Naive thymus-derived CD8-positive, alpha-beta T cell (primary cell): ENCODE measurements at places on chromosomes 6 and 20. TPM values are rescaled to one million over a fixed set of nuclear protein-coding genes. Genes with fewer than 3 reads are reported as not detected.
A peak's percentile ranks its signal among the peaks of the same experiment; 100 is the strongest.

Gene ADGRB3
- total RNA-seq = not detected

DNA sequence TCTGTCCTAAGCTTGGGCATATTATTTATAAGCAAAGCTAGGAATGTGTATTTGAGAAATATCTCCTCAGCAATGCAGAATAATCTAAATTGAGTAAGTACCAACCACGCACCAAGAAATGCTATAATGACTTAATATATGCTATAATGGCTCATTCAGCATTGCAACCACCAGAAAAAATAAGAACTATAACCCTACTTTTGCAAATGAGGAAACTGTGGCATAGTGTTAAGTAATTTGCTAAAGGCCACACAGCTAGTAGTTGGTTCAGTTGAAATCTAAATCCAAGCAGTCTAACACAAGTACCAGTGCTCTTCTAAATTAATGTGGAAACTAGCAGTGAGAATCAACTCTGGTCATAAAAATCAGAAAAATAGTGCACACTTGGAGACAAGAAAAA lies 35.7 kb downstream of the HBS1L start:
- DNase-seq = no peak

DNA sequence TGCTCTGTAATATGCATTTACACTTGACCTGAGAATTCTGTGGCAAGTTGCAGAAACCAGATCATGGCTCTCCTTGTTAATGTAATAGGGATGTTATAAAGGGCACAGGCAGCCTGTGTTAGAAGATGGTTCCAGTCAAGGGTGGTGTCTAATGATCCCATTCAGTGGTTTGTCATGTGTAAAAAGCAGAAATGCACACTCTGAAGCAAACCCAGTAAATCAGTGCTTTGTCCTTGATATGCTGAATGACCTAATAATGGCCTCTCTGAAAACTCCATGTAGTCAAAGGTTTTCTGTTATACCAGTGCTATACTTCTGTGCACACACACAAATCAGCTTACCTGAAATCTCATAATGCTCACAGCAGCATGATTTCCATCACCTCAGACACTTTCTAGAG lies 66.2 kb downstream of the SOBP start:
- no peak for DNase-seq

Gene RIPPLY2
- total RNA-seq = not detected

- DNase-seq = no peak
These were observed 1.9 kb downstream of the DHX16 start for GRCh38 chr6:30670760-30671527.

DNA sequence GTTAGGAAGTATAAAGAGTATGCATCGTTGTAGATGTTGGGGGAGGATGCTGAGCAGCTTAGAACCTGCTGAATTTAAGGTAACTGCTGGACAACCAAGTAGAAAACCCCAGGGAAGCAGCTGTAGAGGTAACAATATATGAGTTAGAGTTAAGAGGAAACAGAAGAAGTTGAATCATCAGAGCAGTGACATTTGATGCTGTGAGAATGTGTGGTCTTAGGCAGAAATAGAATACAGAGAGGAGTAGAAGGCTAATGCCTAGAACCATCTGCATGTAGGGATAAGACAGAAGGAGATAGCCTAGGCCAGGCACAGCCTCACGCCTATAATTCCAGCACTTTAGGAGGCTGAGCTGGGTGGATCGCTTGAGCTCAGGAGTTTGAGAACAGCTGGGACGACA lies 22.6 kb upstream of the DYNLRB1 start:
- no peak for DNase-seq

- no peak for DNase-seq
These were observed 32.2 kb downstream of the PRPH2 start for GRCh38 chr6:42690151-42690702.

DNA sequence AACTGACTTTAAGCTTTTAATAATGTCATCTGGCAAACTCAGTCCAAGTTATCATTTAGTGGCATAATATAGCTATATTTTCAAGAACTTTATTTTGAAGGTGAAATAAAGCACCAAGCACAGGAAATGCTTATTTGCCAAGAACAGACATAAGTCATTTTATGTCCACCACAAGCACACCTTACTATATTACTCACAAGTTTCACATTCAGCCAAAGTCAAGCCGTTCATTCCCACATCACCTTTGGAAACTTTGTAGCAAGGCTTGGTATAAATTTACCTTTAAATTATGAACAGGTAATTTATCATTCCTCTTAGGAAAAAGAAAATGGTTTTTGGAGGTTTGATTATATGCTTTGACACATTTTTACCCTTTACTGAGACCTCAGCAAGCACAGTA lies 236.8 kb upstream of the FKBP1C start:
- no peak for DNase-seq

GRCh38 chr6:163585932-163586437 lies 171.5 kb downstream of the QKI start:
- DNase-seq = no peak

DNA sequence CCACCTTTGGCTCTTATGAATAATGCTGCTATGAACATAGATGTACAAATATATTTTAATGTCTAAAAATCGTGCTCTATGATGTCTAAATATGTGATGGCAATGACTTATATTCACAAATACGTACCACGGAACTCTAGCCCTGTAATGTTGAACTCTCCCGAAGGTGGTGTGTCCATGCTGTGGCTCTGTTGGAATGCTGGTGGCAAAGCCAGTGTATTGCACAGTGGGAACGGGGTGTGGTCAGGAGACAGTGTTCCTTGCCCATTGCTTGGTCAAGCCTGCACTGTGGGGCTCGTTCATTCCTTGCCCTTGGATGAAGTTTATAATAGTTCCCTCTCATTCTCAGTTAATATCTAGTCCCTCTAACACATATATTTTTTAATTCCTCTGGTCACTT lies 109.6 kb downstream of the MTHFD1L start:
- no peak for DNase-seq

DNA sequence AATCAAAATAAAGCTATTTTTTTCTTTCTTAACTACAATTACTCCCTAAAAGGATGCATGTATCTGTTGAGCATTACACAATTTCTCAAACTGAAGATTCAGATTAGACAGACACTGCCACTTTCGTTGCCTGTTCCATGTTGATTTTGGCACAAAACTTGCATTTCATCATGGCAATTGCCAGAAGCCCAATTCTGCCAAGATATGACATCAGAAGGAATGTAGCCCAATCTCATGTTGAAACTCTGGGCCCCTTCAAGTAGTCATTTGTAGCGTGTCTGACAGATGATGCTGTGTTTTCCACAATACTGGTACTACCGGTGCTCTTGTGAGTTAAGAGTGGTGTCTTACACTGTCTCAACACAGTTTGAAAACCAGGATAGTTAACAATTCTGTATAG lies 705.4 kb downstream of the PTPRT start:
- DNase-seq = no peak

DNA sequence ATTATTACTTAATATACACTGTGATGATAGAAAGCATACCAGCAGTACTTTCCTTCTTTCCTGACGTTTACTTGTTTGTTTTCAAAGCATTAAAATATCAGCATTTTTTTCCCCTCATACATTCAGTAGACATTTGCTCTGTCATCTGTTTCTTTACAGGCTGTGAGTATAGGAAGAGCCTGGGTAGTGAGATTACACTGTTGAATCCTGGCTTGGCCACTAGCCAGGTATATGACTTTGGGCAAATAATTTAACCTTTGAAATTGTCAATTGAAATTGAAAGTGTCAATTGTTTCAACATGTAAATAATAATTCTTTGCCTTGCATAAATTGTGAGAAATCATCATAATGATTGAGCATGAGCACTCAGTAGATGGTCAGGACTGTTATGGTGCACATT lies 336.2 kb downstream of the CDKAL1 start:
- no peak for DNase-seq

GRCh38 chr6:10355115-10355702 lies 59.7 kb downstream of the TFAP2A start:
- no peak for DNase-seq

- no peak for DNase-seq
These were observed 105.0 kb upstream of the BEND6 start for GRCh38 chr6:56849896-56850295.

DNA sequence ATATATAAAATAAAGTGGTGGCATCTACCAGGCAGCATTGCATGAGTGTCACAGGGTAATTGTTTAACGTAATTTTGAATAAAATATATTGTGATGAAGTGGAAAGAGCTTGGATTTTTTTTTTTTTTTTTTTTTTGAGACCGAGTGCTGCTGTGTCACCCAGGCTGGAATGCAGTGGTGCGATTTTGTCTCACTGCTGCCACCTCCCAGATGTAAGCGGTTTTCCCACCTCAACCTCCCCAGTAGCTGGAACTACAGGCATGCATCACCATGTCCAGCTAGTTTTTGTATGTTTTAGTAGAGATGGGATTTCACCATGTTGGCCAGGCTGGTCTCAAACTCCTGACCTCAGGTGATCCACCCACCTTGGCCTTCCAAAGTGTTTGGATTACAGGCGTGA lies 81.1 kb upstream of the SMIM8 start:
- DNase-seq = no peak

- no peak for DNase-seq
These were observed 17.2 kb upstream of the SH3BGRL2 start for GRCh38 chr6:79613912-79614311.

DNA sequence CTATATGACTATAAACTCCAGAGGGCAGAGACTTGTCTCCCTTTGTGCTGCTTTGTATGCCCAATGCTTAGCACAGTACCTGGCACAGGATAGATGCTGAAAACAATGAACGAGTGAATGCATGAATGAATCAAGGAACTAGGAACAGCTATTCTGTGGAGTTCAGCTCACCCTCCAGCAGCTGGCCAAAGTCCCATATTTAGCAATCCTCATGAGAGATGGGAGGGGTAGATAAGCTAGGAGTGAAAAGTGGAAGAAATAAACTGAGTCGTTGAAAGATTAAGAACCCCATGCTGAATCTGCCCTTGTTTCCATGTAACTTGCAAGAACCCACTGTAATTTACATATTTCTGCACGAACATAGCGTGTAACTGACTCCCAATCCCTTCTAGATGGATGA lies 106.5 kb downstream of the MAFB start:
- DNase-seq = no peak

Gene METTL24
- total RNA-seq = 1.2 TPM

DNA sequence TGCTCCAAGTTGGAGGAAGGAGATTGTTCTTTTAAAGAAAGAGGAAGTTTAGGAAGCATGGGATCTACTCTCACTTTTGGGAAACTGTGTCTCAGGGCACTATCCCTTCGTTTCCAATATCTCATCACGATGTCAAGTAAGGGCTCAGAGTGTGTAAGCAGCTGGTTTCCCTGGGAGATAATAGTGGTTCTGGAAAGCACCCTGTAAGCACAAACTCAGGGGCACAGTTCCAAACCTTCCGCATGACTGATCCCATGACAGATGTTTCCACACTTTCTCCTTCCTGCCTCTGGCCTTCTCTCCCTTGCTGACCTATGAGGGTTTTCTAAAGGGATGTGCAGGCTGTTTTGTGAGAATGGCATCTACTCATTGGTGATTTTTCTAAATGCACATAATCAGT lies 33.9 kb downstream of the ADTRP start:
- no peak for DNase-seq

DNA sequence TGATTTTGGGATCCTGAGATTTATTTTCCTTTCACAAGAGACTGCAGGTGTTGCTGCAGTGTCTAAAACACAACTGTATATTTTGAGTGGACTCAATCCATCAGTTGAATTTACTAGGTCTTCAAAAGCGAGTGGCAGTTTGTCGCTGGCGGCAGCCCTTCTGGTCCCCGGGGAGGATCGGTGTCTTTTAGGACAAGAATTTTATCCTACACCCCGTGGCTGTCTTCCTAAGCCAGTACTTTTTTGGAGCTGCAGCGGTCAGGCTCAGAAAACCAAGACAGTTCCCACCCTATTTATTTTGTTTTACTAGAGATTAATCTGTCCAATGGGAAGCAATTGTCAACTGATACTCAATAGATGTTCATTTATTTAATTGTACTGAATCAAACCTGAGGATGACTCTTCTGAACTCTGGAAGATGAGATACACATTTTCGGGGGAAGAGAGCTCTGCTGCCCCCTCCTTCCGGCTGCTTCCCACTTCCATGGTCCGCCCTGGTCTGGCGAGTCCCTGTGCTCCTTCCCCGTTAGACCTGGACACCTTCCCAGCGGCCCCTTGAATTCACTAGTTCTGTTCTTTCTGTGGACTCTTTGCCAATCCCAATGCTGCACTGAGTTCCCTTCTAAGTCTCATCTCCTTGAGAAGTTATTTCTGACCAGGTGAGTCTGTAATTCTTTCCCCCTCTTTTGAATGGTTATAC lies 90.6 kb downstream of the ERMARD start:
- no peak for DNase-seq

Gene TBC1D32
- 15.0 TPM for total RNA-seq

GRCh38 chr20:61531553-61532345 lies 279.7 kb downstream of the CDH4 start:
- DNase-seq = no peak

- no peak for DNase-seq
These were observed 100.3 kb downstream of the SH3BGRL2 start for GRCh38 chr6:79731471-79731870.

DNA sequence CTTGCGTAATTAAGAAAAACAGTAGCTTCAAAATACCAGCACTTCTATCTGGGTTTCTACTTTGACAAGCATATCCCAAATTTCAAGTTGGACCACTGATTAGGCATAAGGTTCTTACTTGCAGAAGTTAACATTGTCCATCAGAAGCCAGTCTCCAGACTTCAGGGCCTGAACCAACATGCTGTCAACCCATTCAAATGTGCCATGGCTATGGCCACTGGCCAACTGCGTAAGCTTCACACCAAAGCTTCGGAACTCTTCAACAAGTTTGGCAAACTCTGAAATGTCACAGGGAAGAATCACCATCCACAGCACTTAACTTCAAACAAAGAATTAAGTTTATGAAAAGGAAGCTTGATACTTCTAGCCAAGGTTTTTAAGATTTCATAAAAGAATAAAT lies 78.0 kb upstream of the LYRM2 start:
- no peak for DNase-seq

Gene GLP1R
- not detected for total RNA-seq

Gene HCRTR2
- not detected for total RNA-seq

DNA sequence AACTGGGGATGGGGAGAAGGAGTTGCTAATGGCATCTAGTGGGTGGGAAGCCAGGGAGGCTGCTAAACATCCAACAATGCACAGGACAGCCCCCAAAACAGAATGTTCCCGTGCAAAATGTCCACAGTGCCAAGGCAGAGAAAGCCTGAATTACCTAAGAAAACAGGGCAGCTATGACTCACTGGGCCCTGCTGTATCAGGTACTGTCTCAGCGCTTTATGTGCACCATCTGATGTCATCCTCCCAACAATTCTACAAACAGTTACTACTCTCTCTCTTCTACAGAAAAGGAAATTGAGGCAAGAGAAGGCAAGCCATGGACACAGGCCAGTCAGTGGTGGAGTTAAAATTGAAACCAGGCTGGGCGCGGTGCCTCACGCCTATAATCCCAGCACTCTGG lies 3.1 kb downstream of the YTHDF1 start:
- no peak for DNase-seq

Gene ZC3H12D
- 61.9 TPM for total RNA-seq

Gene C4A
- 5.9 TPM for total RNA-seq

GRCh38 chr6:28258877-28259777 lies at the start of gene NKAPL:
Gene NKAPL, plus strand, starts transcription at chr6:28259297. Its CDS starts 75 bp downstream, at chr6:28259372.
- DNase-seq = peak; percentile 51

Gene SUMO4
- total RNA-seq = 5.1 TPM

Gene NRN1
- total RNA-seq = 0.65 TPM

- peak; percentile 49 for DNase-seq
These were observed 11.3 kb downstream of the DIDO1 start for GRCh38 chr20:62914970-62915457.
